ENCODE measurements at places on chromosomes 1 and 21.

DNA sequence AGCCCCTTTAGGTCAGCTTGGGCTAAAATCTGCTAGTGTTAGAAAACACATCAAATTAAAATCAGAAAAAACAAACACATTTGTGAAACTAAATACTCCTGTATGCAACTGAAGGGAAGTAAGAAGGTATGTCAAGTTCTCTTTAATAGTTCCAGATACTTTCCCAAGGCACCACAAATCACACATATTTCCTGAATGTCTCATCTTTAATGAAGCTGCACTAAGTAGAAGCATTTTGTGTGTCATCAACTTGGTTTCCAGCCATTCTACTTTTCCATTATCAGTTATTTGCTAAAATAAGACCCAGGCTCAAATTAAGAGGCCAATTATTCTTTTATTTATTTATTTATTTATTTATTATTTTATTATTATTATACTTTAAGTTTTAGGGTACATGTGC is 34.7 kb downstream of the CRB1 start:
- peak; percentile 41 for DNase-seq

DNA sequence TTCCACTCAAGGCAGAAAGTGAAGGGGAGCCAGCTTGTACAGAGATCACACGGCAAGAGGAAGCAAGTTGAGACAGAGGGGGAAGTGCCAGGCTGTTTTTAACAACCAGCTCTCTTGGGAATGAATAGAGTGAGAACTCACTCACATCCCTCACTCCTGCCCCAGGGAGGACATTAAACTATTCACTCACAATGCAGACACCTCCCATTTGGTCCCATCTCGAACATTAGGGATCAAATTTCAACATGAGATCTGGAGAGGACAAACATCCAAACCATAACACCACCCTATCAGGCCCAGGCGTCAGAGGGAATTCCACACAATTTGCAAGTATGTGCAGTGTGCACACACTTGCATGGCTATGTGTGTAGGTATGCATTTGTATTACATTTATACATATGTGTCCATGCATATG is 62.7 kb downstream of the DMAP1 start:
- peak; percentile 44 for DNase-seq

DNA sequence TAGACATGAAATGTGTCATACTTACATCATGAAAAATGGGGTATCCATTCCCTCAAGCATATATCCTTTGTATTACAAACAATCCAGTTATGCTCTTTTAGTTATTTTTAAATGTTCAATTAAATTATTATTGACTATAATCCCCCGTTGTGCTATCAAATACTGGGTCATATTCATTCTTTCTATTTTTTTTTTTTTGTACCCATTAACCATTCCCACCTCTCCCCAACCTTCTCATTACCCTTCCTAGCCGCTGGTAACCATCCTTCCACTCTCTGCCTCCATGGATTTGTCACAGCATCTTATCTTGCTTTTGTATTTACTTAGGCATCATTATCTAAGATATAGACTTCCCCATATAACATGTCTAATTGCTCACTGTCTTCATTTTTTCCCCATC is 15.8 kb downstream of the ATG4C start:
- DNase-seq = no peak

DNA sequence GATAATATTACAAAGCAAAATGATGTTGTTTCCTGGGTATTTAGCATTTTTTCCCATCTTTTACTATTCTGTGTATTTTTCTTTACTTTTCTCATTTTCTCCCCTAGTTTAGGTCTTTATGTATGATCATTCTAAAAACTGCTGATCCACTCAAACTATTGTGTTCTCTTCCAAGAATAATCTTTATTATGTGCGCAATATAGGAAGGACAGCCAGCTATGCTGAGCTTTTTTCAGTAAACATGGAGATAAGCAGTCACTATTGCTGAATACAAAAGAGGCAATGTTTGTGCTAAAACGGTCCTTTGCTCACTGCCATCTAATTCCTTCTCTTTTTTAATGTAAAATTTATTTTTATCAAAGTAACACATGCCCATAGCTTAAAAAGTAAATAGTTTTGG is 6.7 kb upstream of the PTBP2 start:
- DNase-seq = no peak

DNA sequence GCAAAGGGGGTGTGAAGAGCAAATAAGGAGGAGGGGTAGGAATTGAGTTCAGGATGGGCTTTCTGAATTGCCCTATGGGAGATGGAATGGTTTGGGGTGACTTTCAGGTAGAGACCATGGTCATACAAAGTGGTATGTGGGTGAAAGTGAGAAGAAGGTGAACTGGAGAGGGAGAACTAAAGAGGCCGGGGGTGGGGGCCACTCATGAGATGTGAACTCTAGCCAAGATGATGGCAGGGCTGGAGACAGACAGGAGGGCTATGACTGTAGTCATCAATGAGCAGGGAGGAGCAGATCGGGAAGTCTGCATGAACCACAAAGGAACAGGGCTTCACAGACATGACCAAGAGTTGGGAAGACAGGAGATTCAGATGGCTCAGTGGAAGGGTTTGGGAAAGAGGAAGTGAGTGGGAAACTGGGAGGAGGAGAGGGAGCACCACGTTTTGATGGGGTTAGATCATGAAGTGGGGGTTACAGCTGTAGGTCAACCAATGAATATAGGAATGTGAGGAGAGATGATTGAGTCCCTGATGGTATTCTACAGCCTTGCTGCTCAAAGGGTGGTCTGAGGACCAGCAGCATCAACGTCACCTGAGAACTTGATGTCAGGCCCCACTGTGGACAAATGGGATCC is 20.7 kb upstream of the LRRC8D start:
- DNase-seq = no peak

- DNase-seq = no peak
These were observed 456 bp downstream of the TOMM40L start for GRCh38 chr1:161226320-161226711.

DNA sequence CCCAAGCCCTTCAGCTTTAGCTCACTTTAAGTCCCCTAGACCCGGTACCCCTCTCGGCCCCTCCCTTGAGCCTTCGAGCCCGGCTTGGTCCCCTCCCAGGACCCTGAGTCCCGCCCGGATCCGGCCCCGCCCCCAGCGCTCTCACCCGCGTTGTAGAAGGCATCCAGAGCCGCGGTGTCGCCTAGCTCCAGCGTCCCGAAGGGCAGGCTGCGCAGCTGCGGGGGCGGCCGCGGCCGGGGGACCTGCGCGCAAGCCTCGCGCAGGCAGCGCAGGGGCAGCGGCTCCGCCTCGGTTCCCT is 699 bp downstream of the MAP3K6 start:
- peak; percentile 88 for DNase-seq

GRCh38 chr1:31483012-31483946 is 70.3 kb downstream of the SERINC2 start:
- DNase-seq = peak; percentile 96

DNA sequence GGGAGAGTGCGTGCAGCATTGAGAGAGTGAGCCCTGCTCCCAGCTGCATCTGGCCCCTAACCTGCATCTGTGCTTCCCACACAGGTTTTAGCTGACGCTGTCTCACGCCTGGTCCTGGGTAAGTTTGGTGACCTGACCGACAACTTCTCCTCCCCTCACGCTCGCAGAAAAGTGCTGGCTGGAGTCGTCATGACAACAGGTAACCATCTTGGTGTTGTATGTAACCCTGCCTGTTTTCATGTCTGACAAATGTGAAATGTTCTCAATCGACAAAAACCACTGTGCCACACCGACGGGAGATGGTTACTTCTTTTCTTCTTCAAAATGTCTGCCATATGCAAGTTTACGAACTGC is 105.8 kb downstream of the ADARB1 start:
- no peak for DNase-seq

- DNase-seq = no peak
These were observed 685 bp downstream of the CRTC2 start for GRCh38 chr1:153957744-153958110.

- no peak for DNase-seq
These were observed 20.9 kb downstream of the RCAN1 start for GRCh38 chr21:34593954-34594531.

DNA sequence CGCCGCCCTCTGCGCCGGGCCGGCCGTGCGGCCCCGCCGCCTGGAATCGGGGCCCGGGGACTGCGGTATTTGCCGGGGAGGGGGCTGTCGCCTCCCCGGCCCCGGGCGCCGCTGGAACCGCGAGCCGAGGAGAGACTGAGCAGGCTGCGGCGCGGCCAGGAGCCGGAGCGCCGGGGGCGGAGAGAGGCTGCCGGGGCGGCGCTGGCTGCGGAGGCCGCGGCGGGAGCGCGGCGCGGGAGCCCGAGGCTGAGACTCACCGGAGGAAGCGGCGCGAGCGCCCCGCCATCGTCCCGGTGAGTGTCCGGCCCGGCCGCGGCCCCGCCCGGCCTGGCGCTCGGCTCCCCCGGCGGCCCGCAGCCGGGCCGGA is 746 bp downstream of the DYRK1A start:
- DNase-seq = peak; percentile 18

- DNase-seq = no peak
These were observed 240.9 kb downstream of the KIF26B start for GRCh38 chr1:245395680-245396079.

- no peak for DNase-seq
These were observed 48.3 kb upstream of the H6PD start for GRCh38 chr1:9186082-9186859.

- DNase-seq = no peak
These were observed 12.5 kb upstream of the PLPP3 start for GRCh38 chr1:56591909-56592308.

- no peak for DNase-seq
These were observed 25.3 kb downstream of the OPTC start for GRCh38 chr1:203519053-203519840.

GRCh38 chr21:45404730-45405270 is at the start of gene COL18A1:
TSS of gene COL18A1 (plus strand) at chr21:45405165. CDS start at chr21:45405231, 66 bp downstream.
- no peak for DNase-seq

DNA sequence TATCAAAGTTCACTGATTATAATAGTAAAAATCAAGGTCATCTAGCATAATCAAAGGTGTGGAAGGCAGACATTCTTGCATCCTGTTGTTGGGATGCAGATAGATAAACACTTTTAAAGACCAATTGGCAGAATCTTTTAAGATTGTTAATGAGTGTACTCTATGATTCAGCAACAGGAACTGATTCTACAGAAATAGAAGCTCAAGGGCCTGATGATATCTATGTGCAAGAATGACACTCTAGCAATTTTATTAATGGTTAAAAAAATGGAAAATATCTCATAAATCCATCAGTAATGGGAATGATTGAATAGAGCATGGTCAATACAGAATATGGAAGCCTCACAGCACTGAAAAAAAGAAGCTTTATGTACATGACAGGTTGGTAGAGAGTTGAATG is 2.2 kb upstream of the ATP1A4 start:
- no peak for DNase-seq

DNA sequence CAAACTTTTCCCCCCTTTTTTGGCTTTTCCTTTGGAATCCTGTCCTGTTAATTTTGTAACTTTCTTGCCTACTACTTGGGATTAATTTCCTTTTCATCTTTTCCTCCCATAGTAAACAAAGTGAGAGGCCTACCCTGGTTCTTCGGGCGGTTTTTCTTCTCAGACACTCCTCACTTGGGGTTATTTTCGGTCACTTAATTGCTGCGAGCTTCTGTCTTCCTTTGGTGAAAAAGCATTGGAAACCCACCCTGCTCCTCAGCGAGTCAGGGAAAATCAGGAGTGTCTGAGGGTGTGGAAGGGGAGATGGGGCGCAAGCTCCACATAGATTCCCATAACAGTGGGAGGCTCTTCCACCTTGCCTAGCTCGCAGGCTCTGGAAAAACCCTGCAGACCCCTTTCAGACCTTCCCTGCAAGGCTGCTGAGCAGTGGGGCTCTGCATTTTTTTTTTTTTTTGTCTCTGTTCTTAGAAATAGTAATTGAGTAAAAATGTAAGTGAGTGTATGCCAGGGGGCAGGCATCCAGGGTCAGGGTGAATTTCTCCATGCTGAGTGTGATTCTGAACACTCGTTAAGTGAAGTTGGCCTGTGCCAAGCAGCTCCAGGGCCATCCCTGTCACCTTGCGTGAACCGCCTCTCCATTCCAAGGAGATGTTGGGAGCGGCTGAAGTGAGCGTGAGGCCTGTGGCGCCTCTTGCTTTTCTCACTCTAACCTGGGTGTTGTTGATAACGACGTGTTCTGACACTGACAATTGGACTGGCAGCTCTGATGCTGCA is 20.3 kb downstream of the TGFB2 start:
- DNase-seq = no peak

DNA sequence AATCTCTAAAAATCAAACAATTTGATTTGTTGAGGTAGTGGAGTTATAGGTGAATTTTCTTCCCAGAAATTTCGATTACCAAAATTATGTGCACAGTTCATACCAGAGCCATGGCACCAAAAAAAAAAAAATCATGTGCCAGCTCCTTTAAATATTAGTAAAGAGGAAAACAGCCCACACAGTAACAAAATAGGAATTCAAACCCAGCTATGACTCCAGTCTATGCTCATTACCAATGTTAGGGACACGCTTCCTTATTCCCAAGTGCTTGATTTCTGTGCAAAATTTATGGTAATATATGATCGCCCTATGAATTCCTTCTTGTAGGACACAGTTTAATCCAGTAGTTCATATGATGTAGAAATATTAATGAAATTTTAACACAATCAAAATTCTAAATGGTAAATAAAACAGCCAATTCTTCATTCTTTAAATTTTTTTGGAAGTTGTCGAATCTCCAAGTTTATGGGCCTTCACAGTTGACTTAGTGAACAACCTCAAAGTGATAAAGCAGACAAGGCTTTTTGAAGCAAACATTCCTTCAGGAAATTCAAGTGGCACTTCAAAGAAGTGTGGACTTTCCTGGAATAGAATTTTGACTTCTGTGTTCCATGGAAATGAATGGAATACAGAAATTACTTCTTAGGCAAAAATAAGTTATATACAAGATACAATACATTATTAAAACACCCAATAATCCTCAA is 1.9 kb downstream of the TOR1AIP2 start:
- DNase-seq = no peak

GRCh38 chr1:58981392-58981791 is 197.5 kb upstream of the JUN start:
- no peak for DNase-seq

DNA sequence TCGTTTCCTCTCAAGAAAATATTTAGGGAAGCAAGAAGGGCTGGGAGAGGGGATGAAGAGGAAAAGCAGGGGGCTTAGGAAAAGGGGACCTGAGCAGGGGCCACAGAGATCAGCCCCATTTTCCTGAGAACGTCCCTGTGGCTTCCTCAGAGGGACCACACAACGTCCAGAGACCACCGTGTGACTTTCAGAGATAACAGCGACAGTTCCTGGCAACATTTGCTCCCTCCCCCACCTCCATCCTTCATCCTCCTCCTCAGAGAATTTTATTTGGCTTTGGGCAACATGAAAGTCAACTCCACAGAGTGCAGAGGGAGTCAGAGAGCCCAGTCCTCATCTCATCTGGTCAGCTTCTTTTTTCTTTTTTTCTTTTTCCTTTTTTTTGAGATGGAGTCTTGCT is 50.9 kb downstream of the RUNX1 start:
- no peak for DNase-seq

DNA sequence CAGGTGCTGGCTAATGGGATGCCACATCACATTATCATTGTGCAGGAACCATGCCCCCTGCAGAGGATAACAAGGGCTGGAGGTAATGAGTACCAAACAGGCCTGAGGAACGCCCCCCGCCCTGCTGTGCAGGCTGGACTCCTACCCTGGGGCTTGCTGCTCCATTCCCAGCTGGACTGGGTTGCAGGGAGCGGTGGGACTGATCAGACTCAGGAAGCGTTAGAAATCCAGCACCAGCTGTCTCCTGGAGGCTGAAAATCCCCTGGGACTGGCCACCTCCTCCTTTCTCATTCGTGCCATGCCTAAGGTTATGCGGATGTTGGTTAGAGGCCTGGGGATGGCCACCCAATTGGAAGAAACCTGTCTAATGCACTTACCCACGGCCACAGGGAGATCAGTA is 36.9 kb upstream of the POU3F1 start:
- DNase-seq = no peak

All from foreskin fibroblast (primary cell).